Activated T-helper 1 cell treated with anti-CD3 and anti-CD28 coated beads, Interleukin-2, amount 50 U/mL, for 16 hours (primary cell): ENCODE measurements at places on chromosomes 3 and 15.

GRCh38 chr15:51589881-51590568 is 32.5 kb downstream of the DMXL2 start:
- no peak for DNase-seq

DNA sequence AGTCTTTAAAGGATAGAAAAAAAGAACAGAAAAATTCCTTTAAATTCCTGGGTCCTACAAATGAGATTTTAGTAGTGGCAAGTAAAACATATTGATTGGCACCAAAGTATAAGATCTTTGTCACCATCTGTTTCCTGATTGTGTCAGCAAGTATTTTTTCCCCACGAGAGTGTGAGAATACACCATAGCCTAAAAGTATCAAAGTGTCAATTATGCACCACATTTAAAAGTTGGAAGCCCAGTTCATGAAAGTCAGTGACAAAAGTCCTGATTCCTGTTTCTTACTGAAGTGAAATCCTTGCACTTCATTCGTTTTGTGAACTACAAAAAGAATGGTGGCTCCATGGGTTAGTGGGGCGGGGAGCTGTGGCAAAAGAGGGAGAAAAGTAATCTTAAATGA is 83.8 kb upstream of the DPH6 start:
- DNase-seq: no peak

DNA sequence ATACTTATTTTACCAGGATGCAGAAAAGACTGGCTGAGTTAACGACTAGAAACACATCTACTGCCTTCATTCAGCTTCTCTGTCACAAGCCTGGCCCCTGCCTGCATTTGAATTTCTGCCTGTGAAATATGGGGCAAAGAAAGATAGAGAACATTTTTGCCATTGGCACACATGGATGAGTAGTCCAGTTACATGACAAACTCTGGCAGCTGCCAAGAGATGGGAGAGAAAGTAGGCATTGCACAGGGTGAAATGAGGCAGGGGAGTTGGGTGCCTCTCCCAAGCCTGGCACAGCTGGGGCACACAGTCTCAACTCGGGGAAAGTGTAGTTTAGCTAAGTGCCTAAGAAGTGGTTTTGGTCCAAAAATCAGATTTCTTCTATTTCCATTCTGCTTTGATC is 24.0 kb downstream of the ANXA2 start:
- no peak for DNase-seq

DNA sequence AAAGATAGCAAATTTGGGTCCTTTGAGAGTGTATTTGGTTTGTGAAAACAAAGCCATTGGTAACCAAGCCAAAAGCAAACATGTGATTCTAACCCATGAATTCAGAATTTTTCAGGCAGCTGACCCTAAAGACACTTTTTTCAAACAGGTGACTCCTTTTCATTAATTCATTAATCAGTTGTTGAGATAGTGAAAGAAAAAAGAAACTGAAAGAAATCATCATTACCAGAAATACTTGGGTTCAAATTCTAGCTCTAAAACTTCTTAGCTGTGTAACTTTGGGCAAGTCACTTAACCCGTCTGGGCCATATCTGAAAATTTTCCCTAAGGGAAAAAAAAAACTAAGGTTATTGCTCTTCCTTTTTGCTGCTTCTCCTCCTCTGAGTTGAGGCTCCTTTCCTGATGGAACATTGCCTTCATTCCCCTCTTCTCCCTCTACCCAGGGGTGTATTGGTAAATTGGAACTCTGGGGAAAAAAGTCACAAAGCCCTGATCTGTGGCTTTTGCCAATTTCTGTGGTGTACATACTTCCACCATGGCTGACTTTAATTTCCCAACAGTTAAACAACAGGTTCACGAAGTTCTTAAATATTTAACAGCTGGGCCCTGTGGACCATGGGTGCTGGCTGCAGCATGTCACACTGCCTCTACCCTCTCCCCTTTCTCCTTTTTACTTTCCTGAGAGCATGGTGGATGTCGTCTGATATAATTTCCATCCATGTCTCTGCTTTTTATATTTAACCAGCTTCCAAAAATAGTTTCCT is 120.3 kb downstream of the ASB7 start:
- no peak for DNase-seq

- no peak for DNase-seq
Observed at GRCh38 chr3:55180161-55180560, 252.3 kb upstream of the LRTM1 start.

DNA sequence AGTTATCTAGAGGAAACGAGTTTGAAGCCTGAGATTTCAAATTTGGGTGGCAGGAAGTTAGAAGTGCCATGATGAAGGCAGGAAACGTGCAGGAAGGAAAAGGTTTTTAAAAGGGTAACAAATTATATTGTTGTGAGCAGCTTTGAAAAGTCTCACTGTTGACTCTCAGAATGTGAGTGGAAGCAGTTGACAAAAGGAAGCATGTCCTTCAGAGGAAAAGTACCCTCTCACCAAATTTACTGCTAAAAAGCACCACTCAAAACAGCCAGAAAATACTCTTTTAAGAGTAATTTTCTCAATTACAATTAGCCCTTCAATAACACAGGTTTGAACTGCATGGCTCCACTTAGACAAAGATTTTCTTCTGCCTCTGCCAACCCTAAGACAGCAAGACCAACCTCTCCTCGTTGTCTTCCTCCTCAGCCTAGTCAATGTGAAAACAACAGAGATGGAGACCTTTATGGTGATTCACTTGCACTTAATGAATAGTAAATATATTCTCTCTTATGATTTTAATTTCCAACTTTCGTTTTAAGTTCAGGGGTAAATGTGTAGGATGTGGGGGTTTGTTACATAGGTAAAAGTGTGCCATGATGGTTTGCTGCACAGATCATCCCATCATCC is 117.1 kb upstream of the LIPC start:
- no peak for DNase-seq

DNA sequence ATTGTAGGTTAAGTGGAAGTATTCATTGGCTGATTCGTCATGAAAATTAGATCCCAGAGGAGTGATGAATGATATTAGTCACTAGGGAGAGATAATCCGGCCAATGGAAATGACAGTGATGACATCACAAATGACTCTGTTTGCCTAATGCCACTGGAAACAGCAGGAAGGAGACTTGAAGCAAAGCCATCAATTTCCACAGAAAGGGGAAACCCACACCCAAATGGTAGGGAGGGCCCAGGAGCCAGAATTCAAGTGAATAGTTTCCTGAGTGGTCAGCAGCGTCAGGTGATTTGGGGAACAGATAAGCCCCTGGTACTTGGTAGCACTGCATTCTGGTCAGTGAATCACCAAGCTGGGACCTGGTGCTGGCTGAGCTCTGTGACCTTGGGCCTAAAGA is 3.3 kb upstream of the ADAMTS9 start:
- no peak for DNase-seq

DNA sequence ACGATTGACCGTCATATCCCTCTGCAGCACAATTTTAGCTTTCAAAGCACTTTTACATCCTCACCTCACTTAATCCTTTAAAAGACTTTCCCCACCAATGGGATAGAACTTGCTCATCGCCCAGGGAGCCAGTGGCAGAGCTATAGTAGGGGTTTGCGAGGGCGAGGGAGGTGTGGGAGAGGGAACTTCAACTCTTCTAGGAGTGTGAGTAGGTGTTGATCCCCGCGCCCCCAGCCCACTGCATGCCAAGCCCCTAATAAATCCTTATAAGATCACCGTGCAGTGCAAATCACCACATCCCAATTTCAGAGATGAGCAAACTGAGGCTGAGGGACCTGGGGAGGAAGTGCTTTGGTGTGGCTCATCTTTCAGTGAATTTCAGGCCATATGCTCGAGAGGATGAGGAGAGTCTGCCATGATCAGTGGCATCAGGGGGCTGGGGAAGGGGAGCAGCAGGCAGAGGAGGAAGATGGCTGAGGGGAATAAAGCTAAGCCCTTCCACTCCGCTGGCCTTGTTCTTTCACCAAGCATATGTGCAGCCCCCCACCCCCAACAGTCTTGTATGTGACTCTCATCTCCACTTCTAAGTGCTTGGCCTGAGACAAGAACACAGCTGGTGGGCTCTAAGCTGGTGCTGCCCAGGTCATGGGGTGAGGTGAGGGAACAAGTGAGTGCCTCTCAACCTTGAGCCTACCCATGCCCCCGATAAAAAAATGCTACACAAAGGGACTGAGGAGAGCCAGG is 5.1 kb downstream of the INSYN1 start:
- no peak for DNase-seq

DNA sequence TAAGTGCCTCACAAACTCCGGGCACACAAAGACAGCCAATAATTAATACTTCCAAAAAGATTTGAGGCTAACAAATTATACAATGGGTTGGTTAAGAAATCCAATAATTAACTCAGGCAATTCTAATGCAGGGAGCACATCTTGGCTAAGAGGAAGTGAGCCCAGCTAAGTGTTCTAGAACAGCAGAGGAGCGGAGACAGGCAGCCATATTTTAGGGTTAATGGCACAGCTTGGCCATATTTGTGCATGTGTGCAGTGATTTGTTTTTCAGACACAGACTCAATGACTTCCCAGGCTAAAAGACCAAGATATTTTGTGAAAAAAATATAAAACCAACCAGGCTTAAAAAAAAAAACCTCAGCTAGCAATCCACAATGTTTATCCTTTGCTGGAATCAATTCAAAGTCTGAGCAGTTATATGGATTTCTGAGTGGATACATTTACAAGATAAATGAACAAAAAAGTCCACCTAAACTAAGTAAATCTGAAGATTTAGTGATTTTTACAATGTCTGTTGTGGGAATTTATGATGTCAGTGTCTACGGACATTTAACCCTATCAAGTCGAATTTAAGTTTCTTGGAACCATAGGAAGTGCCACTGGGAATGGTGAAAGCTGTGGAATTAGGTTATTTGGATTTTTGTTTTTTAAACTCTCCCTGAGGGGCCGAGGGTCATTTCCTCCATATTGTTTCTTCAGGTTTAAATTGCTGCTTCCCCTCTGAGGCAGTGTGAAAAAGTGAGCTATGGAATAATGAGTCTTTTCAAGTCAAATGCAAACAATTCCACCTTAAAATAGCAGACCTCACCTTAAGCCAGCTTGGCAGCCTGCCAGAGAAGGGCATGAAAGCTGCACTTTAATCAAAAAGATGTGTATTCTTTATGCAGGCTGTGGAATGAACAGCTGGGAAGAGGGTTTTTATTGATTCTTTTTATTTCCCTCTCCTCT is 413.7 kb upstream of the TBL1XR1 start:
- DNase-seq: no peak

DNA sequence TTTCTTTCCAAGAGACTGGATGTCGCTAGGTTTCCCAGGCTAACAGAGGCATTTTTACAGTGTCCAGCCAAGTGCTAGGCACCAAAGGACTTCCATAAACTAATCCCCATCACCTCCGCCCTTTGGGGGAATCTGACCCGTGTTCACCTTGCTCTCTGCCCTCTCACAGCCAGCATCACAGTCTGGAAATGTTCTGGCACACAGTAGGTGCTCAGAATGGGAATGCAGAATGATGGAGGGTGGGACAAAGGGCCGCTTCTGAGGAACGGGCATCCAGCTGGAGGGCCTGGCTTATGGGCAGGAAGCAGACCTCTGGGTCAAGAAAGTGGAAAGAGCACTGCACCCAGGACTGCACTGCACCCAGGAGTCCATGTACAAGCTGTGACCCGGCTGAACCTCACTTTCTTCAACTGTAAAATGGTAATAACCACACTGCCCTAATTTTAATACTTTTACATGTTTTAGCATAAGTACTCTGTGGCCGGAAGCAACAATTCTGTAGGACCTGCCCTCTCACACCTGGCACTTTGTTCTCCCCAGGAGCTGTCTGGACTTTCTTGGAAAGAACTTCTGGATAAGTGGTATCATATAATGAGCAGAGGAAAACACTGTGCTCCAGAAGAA is 901 bp upstream of the NMB start:
- DNase-seq: no peak

- no peak for DNase-seq
Observed at GRCh38 chr15:38002883-38003477, 68.5 kb downstream of the TMCO5A start.

DNA sequence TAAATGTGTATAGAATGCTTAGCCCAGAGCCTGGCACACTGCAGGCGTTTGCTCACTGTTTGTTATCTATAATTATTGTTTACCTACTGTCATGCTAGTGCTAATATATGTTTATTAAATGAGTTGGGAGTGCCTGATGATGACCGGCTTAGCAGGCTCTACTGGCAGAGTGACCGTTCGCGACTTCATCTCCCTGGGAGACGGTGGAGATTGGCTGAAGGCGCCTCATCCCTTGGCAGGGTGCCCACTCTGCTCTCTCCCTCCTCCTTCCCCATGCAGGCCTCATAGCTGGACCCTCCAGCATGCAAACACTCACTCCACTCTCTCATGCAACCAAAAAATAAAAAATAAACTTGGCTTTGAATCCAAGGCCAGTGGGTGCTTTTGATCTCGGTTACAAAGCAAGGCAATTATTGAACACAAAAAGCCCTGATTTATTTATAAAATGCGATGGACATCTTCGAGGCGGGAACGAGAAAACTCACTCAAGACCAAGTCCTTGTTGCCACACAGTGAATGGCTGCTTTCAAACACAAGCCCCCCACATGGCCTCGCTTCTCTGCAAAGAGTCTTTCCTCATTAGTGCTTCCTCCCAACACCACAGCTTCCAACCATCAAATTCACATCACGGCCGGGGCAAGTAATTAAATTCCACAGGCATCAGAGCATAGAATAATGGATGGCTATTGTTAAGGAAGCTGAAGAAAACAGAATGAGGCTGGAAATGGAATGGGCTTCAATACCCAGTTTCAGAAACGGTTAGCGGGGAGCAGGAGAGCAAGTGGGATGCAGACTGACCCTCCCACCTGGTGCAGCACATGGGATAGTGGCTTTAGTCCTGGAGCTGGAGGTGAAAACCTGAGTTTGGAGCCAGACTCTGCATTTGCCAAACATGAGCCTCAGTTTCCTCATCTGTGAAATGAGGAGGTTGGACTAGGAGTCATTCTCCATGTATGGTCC is 135.7 kb upstream of the RAD18 start:
- DNase-seq: no peak

DNA sequence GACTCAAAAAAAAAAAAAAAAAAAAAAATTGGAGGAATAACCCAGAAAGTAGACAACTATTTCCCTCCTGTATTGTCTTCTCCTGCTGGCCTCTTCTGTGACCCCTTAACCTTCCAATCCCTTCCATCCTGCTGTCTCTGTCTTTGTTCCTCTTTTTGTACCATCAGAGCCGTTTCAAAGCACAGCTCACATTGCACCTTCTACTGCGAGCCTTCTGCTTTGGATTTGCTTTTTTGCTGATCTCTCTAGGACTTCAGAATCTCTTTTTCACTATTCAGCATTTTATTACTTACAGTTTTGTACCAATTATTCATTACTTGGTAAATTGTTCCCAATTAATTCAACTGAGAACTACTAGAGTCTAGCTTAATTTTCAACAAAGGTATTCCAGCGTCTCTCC is 284.0 kb upstream of the TBL1XR1 start:
- no peak for DNase-seq

- DNase-seq: no peak
Observed at GRCh38 chr3:89434621-89435380, 327.4 kb downstream of the EPHA3 start.

- no peak for DNase-seq
Observed at GRCh38 chr3:11260460-11260859, 11.7 kb upstream of the ATG7 start.

DNA sequence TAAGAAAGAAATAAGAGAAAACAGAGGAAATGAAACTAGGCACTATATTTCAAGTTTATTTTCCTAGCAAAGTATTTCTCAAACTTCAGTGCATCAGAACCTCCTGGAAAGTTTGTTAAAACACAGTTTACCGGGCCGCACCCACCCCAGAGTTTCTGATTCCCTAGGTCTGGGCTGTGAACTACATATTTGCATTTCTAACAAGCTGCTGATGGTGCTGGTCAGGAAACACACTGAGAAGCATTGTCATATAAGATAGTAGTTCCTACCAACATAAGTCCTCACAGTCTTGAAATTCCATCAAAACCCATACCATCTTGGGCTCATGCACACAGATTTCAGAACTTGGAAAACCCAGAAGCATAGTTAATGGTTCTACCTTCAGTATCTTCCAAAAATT is 8.3 kb downstream of the SLC9A9 start:
- DNase-seq: no peak
